ENCODE measurements at places on chromosomes 1 and 21.
A peak's percentile ranks its signal among the peaks of the same experiment; 100 is the strongest.

DNA sequence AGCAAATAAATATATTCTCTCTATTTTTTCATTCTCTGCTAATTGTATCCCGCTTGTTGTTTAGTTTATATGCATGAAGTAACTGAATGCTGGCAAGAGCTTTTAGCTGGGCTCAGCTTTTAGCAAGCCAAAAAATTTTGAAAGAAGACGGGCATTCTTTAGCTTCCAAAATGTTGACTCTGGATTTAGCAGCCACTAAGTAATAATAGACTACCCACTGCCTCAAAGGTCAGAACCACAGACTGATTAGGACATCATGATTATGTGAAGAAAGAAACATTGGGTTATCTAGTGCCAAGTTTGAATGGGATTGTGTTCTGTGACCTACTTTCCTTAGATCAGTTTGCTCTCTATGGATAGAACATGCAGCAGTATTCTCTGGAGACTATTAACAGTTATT, 80.3 kb upstream of the DPH5 start:
- DNase-seq: no peak

GRCh38 chr21:36792505-36792967, 93.6 kb downstream of the SIM2 start:
- no peak for DNase-seq

GRCh38 chr21:33991133-33991532, 75.5 kb upstream of the ATP5PO start:
- DNase-seq: no peak

DNA sequence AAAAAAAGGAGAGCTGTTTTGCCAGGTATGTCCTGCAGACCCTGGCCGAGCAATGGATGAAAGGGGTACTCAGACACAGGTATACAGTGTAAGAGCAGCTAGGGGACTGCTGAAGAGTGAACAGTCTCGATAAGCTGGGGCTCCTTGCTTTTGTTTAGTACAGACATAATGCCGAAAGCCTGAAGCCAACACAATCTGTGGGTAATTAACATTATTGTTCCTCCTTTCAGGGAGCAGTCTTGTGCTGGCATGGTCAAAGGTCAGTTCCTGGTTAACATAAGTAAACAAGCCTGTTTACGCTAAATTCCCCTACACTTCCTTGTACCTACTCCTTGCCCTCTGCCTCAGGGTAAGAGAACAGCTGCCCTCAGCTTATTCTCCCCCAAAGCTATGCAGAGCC, 272.3 kb upstream of the ST6GALNAC5 start:
- no peak for DNase-seq

DNA sequence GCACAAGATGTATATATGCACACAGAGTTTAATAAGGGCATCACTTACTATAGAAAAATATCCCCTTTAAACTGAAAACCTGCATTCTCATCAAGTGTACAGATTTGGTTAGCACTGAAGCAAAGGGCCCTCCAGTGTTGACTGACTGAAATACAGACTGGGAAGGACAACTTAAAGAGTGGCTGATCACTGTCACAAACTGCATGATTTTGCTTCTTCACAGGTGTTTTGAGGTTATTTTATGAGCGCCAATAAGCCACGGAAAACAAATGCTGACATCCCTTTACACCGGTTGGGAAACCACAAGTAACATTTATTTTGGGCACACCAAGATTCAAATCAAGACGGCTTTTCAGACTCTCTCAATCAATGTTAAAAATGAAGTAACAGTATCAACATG, 30.9 kb upstream of the RAP1GAP start:
- DNase-seq: no peak

- DNase-seq: no peak
These were observed 74.3 kb upstream of the NBL1 start for GRCh38 chr1:19569786-19570185.

GRCh38 chr1:36657826-36658225, 175.1 kb upstream of the CSF3R start:
- DNase-seq: no peak

- no peak for DNase-seq
These were observed 73.1 kb downstream of the PRKAB2 start for GRCh38 chr1:147099192-147099591.

DNA sequence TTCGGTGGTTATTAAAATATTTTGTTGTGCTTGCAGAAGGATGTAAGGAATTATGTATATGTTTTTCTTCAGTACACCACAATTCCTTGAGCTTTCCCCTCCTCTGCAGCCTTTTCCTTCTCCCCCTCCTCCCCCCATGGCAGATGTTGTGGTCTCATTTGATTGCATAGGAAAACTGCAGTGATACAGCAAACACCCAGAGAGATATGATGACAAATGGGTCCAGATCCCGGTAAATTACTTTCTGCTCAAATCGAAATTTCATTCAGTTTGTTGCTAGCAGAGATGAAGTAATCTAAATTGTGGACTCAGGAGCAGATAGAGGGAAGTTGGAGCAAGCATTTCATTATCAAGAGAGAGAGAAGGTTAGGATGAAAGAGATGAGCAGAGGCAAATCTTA, 9.9 kb downstream of the LMO4 start:
- no peak for DNase-seq

DNA sequence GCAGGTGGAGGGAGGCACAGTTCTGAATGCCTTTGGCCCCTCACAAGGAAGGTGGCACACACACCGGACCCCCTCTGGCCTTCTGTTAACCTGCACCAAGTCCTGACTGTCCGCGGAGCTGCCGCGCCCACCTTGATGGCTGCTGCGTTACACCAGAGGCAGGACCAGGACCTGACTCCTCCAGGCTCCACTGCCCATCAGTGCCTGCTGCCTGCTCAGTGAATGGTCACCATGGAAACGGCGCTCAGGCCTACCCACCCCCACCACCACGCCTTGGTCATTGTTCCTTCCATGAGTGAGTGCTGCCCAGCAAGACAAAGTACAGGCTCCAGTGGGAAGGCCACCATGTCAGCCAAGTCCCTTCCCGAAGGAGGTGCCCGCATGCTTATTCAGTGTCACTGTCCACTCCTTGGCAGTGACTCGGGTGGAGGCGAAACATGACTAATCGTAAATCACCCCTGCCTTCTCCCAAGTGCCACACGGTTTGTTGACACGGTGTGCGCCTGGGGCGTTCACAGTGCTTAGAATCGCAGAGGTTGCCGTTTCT, 57.3 kb downstream of the SLC37A1 start:
- no peak for DNase-seq

DNA sequence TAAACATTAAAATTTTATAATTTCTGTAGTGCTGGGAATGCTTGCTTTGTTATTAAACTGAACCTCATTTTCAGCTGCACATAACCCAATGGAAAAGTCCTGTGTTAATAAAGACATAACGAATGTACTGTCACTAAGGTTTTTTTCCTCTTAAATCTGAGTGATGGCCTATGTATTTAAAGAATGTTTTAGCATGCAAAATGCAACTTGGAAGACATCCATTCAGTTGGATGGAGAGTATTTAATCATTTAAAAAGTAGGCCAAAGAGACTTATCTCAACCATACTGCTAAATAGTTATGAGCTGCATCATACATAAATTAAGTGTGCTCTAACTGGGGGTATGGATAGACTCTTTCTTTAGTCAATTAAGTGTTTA, 48.5 kb downstream of the RWDD3 start:
- peak; percentile 8 for DNase-seq

- DNase-seq: no peak
These were observed at the start of gene KRTAP10-8 for GRCh38 chr21:44612029-44612486. Gene KRTAP10-8, plus strand, starts transcription at chr21:44612079. Its CDS starts 22 bp downstream, at chr21:44612101.

DNA sequence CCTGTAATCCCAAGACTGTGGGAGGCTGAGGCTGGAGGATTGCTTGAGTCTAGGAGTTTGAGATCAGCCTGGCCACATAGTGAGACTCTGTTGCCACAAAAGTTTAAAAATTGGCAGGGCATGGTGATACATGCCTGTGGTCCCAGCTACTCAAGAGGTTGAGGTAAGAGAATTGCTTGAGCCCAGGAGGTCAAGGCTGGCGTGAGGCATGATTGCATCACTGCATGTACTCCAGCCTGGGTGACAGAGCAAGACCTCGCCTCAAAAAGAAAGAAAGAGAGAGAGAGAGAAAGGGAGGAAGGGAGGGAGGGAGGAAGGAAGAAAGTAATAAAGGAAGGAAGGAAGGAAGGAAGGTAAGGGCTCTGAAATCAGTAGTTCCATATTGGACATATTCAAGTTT, 25.0 kb downstream of the GLUL start:
- no peak for DNase-seq

DNA sequence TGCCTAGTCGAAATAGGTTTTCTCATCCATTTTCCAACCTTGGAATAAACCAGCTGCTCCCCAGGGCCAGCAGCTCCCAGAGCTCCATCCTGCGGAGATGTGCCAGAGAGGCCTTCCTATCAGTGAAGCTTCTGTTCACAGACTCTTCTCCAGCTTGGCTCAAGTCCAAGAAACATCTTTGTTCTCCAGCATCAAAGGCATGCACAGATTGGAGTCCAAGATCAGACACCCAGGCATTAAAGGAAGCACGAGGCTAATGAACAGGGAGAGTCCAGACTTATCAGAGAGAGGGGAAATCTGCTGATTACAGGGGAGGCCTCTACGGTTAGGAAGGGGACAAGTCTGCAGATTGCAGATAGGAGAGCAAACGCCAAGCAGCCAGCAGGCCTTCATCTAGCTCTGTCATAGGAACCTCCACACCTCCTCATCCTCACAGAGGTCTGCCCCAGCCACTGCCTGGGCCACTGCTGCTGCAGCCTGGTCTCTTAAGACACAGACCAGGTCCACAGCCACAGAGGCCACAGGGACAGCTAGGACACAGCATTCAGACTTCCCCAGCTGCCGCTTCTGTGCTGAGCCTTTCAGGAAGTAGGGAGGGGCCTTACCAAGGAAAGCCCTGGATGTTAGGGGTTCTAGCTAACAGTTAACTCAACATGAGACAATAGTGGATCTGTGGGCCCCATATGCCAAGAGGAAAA, 3.4 kb downstream of the PRR9 start:
- no peak for DNase-seq

DNA sequence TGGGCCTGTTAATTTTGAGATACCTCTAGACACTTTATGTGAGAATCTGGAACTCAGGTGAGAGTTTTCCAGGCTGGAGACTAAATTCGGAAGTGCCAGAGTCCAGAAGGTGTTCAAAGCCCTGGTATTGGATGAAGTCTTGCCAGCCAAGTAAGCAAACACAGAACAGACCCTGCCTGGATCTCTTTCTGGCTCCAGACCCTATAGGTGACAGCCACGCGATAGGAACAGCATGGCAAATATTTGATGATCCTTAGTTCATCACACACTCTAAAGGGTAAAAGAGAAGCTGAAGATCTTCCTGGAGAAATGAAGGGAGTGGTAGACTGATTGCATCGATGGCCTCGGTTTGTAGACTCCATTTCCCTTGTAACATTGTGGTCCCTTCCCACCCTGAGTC, 30.7 kb downstream of the SLC1A7 start:
- DNase-seq: no peak

GRCh38 chr1:24853649-24854048, 76.4 kb downstream of the RUNX3 start:
- no peak for DNase-seq

DNA sequence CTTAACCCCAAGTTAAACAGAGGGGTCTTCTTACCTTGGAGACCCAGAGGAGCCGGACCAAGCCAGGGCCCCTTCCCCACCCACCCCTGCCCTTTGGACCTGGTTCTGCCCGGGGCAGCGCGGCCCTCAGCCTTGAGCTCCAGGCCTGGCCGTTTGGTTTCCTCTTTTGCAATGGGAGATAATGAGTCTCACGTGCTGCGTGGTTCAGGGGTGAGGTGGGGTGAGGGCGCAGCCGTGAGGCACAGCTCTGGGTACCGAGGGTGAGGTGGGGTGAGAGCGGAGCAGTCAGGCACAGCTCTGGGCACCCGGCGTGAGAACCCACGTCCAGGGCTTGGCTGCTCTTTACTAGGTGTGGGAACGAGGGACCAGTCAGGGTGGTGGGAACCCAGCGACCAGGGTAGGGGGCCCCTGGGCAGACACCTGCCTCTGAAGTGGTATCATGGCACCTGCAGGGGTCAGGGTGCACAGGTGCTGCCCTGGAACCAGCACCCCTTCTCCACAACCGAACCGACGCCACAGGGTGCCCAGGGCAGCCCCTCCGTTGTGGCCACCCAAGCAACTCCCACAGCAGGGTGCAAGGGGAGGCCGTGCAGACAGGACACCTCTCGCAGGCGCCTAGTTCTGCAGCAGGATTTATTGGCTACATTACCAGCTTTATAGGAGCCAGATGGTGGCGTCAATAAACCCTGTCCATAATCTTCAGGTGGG, 182.2 kb downstream of the PRDM16 start:
- DNase-seq: no peak

- DNase-seq: no peak
These were observed 10.9 kb upstream of the ALDH4A1 start for GRCh38 chr1:18913065-18913835.

- DNase-seq: no peak
These were observed 1202.3 kb downstream of the NCAM2 start for GRCh38 chr21:22200378-22201092.

DNA sequence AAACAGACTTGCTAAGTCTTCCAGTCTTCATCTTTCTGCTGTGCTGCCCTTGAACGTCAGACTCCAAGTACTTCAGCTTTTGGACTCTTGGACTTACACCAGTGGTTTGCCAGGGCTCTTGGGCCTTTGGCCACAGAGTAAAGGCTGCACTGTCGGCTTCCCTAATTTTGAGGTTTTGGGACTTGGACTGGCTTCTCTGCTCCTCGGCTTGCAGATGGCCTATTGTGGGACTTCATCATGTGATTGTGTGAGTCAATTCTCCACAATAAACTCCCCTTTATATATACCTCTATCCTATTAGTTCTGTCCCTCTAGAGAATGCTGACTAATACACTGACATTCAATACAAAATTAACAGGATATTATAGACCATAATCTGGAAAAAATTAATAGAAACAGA, 628.1 kb downstream of the PLPP3 start:
- DNase-seq: no peak

- no peak for DNase-seq
These were observed 13.3 kb downstream of the TRPM2 start for GRCh38 chr21:44366586-44367211.

- DNase-seq: no peak
These were observed 23.5 kb downstream of the KCNT2 start for GRCh38 chr1:196584696-196585095.

GRCh38 chr1:54107131-54107530, 45.7 kb downstream of the CDCP2 start:
- DNase-seq: no peak

DNA sequence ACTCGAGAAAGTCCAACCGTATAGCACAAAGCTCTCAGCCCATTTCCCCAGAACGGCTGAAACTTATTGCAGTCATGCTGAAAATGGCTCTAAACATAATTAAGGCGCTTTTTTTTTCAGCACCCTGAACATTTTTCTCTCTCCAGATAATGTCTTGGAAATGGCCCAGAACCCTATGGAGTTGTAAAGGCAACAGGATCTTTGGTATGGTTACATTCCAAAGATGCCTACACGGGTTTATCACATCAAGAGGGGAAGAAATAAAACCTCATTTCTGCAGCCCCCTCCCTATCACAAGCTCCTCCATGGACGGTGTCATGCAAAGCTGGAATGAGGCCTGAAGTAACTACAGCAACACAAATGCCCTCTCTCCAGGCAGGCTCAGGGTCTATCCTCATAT, 126.4 kb upstream of the GALNT2 start:
- DNase-seq: peak; percentile 56

All from retinal pigment epithelial cell (primary cell).